ENCODE measurements at places on chromosomes 4 and X.

DNA sequence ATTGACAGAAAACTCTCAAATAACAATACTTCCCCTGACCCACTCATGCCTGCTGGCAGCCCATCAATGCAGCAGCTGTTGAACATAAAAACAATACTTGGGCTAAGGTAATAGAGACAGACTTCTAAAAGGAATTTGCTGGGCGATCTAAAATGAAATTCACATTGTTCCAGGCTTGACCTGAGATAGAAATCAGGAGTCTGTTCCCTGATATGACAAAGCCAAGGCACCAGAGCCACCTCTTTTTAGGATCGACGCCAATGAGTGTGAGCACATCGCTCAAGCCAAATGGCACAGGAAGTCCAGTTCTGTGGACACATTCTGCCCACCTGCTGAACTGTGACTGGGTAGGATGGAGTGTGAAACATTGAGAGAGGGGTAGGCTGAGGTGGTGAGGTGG, 4.9 kb downstream of the SEPTIN11 start:
- no peak for DNase-seq

GRCh38 chr4:78057600-78058550, 752 bp downstream of the FRAS1 start:
- peak; percentile 45 for DNase-seq

- no peak for DNase-seq
Observed at GRCh38 chr4:13580036-13580435, 35.7 kb upstream of the NKX3-2 start.

GRCh38 chr4:45323453-45324058, 597.2 kb upstream of the GNPDA2 start:
- DNase-seq = no peak

- no peak for DNase-seq
Observed at GRCh38 chr4:145909281-145909715, 29.3 kb downstream of the ZNF827 start.

DNA sequence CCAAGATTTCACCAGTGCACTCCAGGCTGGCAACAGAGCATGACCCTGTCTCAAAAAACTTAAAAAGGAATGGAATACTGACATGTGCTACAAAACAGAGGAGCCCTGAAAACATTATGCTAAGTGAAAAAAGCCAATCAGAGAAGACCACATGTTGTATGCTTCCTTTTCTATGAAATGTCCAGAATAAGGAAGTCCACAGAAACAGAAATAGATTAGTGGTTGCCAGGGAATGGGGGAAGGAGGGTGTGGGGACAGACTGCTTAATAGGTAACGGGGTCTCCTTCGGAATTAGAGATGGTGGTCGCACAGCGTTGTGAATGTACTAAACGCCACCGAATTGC, 30.1 kb upstream of the KIAA0232 start:
- no peak for DNase-seq

GRCh38 chrX:2370456-2370855, 130.3 kb downstream of the DHRSX start:
- DNase-seq = no peak

Measured in left kidney (tissue), 8 donors.